CD4-positive, CD25-positive, alpha-beta regulatory T cell (primary cell): ENCODE measurements at places on chromosomes 7 and 10. TPM values are rescaled to one million over a fixed set of nuclear protein-coding genes. Genes with fewer than 3 reads are reported as not detected.

- no peaks in the 10 kb centered on the region for H3K36me3 ChIP-seq
- no peak for DNase-seq
- no peak overlapping the region for H3K4me3 ChIP-seq
- H3K27me3 ChIP-seq = peaks cover 6% of the 10 kb centered on the region
- no peak overlapping the region for H3K27ac ChIP-seq
- no peaks in the 10 kb centered on the region for H3K4me1 ChIP-seq
These were observed 121.7 kb upstream of the SVIL start for GRCh38 chr10:29756451-29756850.

DNA sequence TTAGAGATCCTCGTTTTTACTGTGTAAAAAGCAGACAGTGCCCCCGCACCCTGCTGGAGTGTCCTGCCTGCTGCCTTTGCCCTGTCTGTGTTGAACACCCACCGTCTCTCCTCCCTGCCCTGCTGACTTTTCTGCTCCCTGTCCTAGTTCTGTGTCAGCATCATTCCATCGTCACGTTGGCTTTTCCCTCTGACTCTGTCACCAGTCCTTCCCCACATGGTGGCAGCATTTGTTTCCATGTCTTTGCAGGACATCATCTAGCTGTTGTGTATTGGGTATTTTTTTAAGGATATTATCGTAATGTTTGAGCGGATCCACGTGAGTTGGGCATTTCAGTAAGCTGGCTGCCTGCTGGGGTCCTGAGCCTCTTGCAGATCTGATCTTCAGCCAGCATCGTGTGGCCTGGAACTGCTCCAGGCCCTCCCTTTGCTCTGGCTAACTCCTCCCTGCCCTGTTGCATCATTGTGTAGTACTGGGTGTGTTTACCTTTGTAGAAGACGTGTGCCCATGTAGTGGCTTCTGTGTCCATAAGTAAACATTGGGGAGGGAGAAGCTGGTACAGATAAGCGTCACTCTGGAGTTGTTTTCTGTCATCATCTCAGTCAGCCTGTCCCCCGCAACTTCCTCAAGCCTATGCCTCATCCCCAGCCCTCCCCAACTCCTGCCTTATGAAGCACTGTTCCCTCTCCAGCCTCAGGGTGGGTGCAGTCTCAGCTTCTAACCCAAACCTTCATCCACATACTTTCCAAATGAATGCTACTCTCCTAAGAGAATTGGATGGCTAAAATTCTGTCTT, 44.3 kb downstream of the TRRAP start:
- peaks cover 92% of the 10 kb centered on the region for H3K36me3 ChIP-seq
- H3K4me3 ChIP-seq = no peak overlapping the region
- no peaks in the 10 kb centered on the region for H3K27me3 ChIP-seq
- DNase-seq = no peak
- H3K27ac ChIP-seq = no peak overlapping the region

GRCh38 chr7:31858055-31858454, 171.0 kb downstream of the PPP1R17 start:
- H3K4me3 ChIP-seq = no peak overlapping the region
- H3K4me1 ChIP-seq = no peaks in the 10 kb centered on the region
- DNase-seq = no peak
- no peaks in the 10 kb centered on the region for H3K27me3 ChIP-seq

GRCh38 chr10:75394221-75394620, 7.3 kb downstream of the ZNF503 start:
- H3K4me1 ChIP-seq = no peaks in the 10 kb centered on the region
- no peaks in the 10 kb centered on the region for H3K36me3 ChIP-seq
- no peak overlapping the region for H3K27ac ChIP-seq
- no peak for DNase-seq

DNA sequence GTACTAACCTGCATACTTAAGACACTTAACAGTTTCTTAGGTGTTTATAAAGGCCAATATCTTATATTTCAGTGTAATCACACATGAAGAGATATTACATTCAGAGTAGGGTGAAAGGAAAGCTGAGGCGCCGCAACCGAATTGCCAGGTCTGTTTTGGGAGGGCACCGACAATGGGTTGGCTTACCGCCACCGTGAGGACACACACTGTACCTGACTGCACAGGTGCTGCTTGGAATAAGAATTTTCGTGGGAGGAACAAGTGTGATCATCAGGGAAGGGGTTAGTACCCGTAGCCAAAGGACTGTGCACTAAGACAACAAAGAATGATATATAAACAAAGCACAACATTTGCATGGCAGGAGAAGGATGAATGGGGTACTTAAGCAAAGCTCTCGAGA, 591.8 kb downstream of the SUGCT start:
- H3K36me3 ChIP-seq = no peaks in the 10 kb centered on the region
- no peak overlapping the region for H3K27ac ChIP-seq
- H3K4me1 ChIP-seq = no peaks in the 10 kb centered on the region
- no peak overlapping the region for H3K4me3 ChIP-seq
- H3K27me3 ChIP-seq = no peaks in the 10 kb centered on the region
- no peak for DNase-seq

GRCh38 chr7:31108097-31108657, 56.1 kb downstream of the ADCYAP1R1 start:
- H3K4me1 ChIP-seq = no peaks in the 10 kb centered on the region
- no peaks in the 10 kb centered on the region for H3K27me3 ChIP-seq
- no peaks in the 10 kb centered on the region for H3K36me3 ChIP-seq
- no peak for DNase-seq
- no peak overlapping the region for H3K4me3 ChIP-seq
- no peak overlapping the region for H3K27ac ChIP-seq

DNA sequence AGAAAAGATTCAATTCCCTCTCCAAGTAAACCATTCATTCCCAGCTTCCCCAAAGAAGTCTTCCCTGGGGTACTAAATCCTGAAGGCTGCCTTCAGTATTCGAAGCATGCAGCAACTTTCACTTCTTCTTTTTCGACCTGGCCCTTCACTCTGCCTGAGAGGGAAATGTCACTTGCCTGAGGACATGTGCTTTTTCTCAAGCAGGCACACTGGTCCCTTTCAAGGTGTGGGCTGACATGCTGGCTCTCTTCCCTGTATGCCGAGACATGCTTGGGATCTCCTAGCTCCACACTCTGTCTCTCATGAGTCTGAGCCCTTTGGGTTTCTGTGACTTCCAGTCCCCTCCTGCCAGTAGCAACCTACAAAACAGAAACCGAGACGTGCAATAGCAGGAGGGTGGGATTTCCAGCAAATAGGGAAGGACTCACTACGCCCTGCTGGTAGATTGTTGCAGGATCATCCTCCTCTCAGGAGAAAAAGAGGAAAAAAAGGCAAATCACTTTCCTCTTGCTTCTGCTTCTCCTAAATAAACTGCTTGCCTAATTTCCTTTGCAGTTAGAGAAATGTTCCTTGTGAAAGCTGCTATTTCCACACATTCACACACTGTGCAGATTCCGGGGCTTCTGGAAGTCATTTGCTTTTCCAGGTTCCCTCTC, 33.5 kb downstream of the FIGNL1 start:
- no peak overlapping the region for H3K27ac ChIP-seq
- H3K4me3 ChIP-seq = no peak overlapping the region
- H3K27me3 ChIP-seq = no peaks in the 10 kb centered on the region
- H3K4me1 ChIP-seq = no peaks in the 10 kb centered on the region
- no peaks in the 10 kb centered on the region for H3K36me3 ChIP-seq

DNA sequence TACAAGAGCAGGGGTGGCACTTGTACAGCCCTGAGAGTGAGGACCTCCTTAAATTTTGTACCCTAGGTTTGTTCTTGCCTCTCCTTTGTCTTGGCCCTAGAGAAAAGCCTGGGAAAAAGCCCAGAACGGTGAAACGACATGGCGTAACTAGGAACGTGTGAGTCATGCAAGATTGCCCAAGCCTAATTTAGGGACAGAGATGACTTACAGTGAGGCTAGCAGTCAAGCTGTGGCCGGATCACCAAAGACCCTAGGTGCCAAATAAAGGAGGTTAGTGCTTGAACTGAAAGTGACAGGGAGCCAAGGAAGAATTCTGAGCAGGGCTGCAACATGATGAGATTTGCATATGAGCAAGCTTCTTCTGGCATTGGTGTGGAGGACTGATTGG, 25.1 kb downstream of the TBXAS1 start:
- no peak overlapping the region for H3K27ac ChIP-seq
- no peak overlapping the region for H3K4me3 ChIP-seq
- H3K27me3 ChIP-seq = no peaks in the 10 kb centered on the region
- no peak for DNase-seq
- H3K36me3 ChIP-seq = no peaks in the 10 kb centered on the region

- H3K36me3 ChIP-seq = no peaks in the 10 kb centered on the region
- H3K4me3 ChIP-seq = no peak overlapping the region
- H3K27me3 ChIP-seq = no peaks in the 10 kb centered on the region
- no peaks in the 10 kb centered on the region for H3K4me1 ChIP-seq
These were observed 238.5 kb upstream of the AKR1E2 start for GRCh38 chr10:4587466-4587865.

- no peaks in the 10 kb centered on the region for H3K36me3 ChIP-seq
- DNase-seq = peak; percentile 65
- H3K27ac ChIP-seq = no peak overlapping the region
- peaks cover 1% of the 10 kb centered on the region for H3K27me3 ChIP-seq
These were observed 5.9 kb downstream of the KCP start for GRCh38 chr7:128904381-128905197.

DNA sequence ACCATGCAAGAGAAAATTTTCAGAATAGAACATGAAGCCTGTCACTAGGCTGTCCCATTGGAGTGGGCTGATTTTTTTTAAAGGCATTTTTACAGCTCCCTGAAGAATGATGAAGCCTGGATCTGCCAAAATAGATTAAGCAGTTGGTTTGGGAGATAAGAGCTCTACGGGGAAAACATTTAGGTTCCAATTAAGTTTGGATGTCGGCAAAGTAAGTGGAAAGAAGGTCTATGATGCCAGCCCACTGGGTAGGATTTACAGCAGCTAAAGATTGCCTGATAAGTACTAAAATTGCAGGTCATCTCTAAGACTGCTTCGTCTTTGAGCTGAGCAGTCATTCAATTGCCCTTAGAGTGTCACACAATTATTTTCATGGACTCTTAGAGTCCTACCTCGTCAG, 939.2 kb upstream of the CELF2 start:
- no peak for DNase-seq
- no peaks in the 10 kb centered on the region for H3K4me1 ChIP-seq
- H3K36me3 ChIP-seq = no peaks in the 10 kb centered on the region
- no peaks in the 10 kb centered on the region for H3K27me3 ChIP-seq

DNA sequence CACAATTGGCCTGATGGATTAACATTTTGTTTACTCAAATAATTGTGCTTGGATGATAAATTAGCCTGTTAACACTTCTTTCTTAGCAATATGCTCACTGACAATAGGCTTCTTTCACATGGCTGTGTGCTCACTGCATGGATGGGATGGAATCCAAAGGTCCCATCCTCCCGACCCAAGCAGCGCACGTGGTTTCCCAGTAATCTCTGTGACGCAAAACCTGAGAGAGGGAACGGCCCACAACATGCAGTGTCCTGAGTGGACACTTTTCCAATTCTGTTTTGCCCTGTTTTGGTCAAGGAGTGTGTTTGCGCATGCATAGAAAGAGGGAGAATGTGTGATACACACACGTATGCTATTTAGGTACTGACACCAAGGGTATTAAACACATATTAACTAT, 42.1 kb upstream of the RASGEF1A start:
- no peaks in the 10 kb centered on the region for H3K36me3 ChIP-seq
- DNase-seq = no peak
- peaks cover 19% of the 10 kb centered on the region for H3K4me1 ChIP-seq
- no peak overlapping the region for H3K27ac ChIP-seq
- no peak overlapping the region for H3K4me3 ChIP-seq
- H3K27me3 ChIP-seq = no peaks in the 10 kb centered on the region

- H3K4me3 ChIP-seq = no peak overlapping the region
- DNase-seq = no peak
- H3K4me1 ChIP-seq = no peaks in the 10 kb centered on the region
These were observed 134.4 kb upstream of the FAM3C start for GRCh38 chr7:121530227-121531174.

DNA sequence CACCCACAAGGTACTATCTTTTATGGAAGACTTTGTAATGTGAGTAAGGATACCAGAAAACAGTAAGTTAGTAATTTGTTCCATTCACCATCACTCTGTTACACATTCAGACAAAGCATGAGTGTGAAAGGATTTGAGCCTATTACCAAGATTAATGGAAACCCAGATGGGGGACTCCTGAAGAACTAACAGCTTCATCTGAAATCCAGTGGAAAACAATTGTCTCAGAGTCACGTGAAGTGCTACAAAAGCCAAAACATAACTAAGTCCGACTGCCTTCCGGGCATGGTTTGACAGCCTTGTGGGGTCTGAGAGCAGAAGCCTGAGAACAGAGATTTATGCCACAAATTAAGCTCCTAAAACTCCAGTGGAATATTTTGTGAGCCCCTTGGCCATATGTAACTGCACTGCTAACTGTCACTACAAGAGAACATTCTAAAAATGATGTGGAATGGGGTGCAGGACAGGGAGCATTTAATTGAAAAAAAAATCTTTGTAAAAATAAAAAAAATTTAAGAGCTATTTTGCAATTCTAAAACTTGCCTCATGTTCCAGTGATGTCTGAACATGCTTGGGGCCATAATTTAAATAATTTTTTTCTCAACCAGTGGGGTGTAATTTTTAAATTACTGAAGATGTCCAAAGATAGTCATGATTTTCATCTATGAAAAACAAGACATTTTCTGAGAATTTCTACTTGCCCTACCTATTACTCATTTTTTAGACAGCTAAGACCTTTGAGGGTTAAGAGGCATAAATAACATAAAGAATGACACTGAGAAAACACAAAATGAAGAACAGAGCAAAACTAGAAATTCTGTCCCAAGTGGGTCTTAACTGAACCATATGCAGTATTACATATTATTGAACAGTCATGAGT, 555.0 kb downstream of the INHBA start:
- H3K27ac ChIP-seq = no peak overlapping the region
- no peak overlapping the region for H3K4me3 ChIP-seq
- no peak for DNase-seq
- no peaks in the 10 kb centered on the region for H3K27me3 ChIP-seq
- no peaks in the 10 kb centered on the region for H3K4me1 ChIP-seq
- H3K36me3 ChIP-seq = no peaks in the 10 kb centered on the region

GRCh38 chr10:132516771-132517725, 20.5 kb upstream of the INPP5A start:
- no peak overlapping the region for H3K27ac ChIP-seq
- H3K36me3 ChIP-seq = no peaks in the 10 kb centered on the region
- DNase-seq = no peak
- no peaks in the 10 kb centered on the region for H3K4me1 ChIP-seq
- no peak overlapping the region for H3K4me3 ChIP-seq
- H3K27me3 ChIP-seq = no peaks in the 10 kb centered on the region

- H3K4me3 ChIP-seq = no peak overlapping the region
- H3K27me3 ChIP-seq = no peaks in the 10 kb centered on the region
- DNase-seq = no peak
- no peaks in the 10 kb centered on the region for H3K36me3 ChIP-seq
These were observed 50.3 kb downstream of the ASB13 start for GRCh38 chr10:5616046-5616445.

- peaks cover 55% of the 10 kb centered on the region for H3K27me3 ChIP-seq
- no peaks in the 10 kb centered on the region for H3K36me3 ChIP-seq
- no peak overlapping the region for H3K27ac ChIP-seq
- DNase-seq = no peak
These were observed 6.0 kb upstream of the HIPK2 start for GRCh38 chr7:139783647-139784385.

- DNase-seq = no peak
- no peak overlapping the region for H3K4me3 ChIP-seq
- H3K27me3 ChIP-seq = peaks cover 2% of the 10 kb centered on the region
- H3K27ac ChIP-seq = no peak overlapping the region
- H3K36me3 ChIP-seq = no peaks in the 10 kb centered on the region
These were observed 63.2 kb upstream of the CAV2 start for GRCh38 chr7:116436305-116436826.

The METTL27 gene
- 2.9 TPM for total RNA-seq

The RARRES2 gene
- not detected for total RNA-seq

The HILPDA gene
- total RNA-seq = 4.1 TPM

The LGI1 gene
- total RNA-seq = not detected

The STMP1 gene
- 18.2 TPM for total RNA-seq
